NCI-H446 (cell line): ENCODE measurements at places on chromosomes 1 and 21.

- DNase-seq = no peak
Observed at GRCh38 chr1:12087797-12088314, 24.8 kb downstream of the TNFRSF8 start.

GRCh38 chr1:237103021-237103420 lies 61.0 kb downstream of the RYR2 start:
- DNase-seq = no peak

DNA sequence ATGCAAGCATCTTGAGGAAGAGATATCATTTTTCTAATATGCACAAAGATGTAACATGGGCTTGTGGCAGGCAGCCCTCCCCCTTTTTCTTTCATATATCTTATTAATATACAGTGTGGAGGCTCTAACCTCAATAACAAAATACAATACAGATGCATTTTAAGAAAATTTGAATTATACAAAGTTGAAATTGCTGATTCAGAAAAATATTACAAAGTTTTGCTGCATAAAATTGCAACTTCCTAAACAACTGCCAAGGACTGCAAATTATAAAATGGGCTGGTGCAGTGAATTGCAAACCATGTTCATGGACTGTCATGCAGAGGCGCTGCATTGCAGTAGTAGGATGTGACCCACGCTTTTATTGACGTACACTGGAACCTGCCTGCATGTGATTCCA lies 84.0 kb downstream of the LPAR3 start:
- DNase-seq = no peak

- DNase-seq = no peak
Observed at GRCh38 chr1:20484519-20485462, 1.2 kb downstream of the CAMK2N1 start.

DNA sequence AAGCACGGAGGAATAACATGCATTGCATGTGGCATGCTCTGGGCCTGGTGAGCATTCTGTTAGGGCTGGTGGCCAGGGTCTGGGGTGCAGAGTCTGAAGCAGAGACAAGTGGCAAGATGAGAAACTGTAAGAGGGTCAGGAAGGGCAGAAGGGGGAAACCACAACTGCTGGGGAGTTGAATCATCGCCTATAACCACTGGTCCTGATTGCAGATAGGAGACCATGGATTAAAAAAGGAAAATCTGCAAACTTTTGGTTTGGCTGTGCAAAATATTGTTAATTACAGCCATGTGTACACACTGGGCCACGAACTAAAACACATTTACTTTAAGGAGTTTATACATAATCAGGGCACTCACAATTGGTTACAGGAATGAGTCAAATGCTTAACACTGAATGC lies 76.6 kb downstream of the TGFBR3 start:
- DNase-seq = no peak

GRCh38 chr21:42722808-42723473 lies 69.5 kb downstream of the PDE9A start:
- no peak for DNase-seq
